ENCODE measurements at places on chromosomes 1 and 21.

- H3K27me3 ChIP-seq, result no peaks in the 10 kb centered on the region
- H3K4me1 ChIP-seq, result no peaks in the 10 kb centered on the region
Measured at GRCh38 chr1:165717918-165718515, 19.7 kb upstream of the ALDH9A1 start.

DNA sequence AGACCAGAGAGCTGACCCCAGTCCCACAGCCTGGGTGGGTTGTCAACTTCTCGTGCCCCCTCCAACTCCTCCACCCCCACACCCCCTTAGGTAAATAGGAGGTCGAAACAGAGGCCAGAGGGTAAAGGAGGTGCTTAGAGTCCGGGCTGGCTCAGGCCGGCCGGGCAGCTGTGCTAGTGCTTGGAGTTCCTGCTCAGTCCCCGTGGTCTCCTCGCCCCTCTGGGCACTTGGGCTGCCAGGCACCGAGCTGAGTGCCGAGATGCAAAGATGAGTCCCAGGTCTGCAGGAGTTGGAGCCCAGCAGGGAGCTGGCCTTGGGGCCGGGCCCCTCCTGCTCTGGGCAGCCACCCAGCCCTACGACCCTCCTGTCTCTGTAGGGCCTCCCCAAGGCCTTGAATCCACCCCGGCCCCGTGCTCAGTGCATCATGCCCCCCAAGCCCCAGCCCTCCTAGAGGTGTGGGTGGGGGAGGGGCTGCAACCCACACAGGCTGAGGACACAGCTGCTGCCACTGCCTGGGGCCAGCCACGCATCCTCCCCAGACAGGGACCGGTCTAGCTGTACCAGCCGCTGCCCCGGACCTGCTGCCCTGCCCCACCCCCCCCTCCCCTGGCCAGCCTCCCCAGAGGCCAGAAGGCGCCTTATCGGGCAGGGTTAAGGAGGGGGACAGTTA lies 1.9 kb downstream of the SMIM1 start:
- DNase-seq, result no peak
- no peak overlapping the region for H3K4me3 ChIP-seq
- no peaks in the 10 kb centered on the region for H3K27me3 ChIP-seq
- peaks cover 6% of the 10 kb centered on the region for H3K36me3 ChIP-seq

DNA sequence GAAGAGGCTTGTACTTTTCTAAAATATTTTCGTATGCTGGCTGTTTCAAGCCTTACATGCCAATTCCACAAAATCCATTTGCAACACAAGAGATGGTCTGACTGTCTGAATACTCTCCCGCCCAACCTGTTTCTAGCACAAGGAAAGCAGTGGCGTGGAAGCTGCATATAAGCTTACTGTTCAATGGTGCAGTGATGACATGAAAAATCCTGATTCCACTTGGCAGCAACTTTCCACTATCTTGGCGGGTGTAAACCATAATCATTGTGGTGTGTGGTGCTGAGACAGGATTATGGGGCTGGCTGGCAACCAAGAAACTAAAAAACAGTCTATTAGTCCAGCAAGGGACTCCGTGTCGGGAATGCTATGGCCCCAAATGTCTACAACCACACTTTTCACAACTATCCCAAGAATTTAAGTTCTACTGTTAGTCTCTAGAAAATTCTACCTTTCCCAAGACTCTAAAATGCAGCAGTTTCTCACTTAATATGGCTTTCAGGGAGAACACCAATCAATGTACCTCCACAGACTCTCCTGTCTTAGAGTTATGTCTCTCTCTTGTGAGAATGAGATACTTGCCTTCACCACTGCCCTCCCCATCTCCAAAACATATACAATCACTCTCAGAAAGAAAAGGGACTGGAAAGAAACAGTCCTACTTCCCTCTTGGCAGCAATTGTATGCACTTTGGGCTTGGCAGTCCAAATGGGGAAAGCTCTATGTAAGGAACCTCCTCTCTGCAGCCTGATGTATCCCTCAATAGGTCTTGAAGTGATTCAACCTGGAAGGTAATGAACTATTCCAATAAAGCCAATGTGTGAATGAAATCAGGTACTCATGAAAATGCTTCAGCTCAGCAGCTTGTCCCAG lies 9.5 kb downstream of the COLGALT2 start:
- peaks cover 3% of the 10 kb centered on the region for H3K4me1 ChIP-seq
- no peak overlapping the region for H3K27ac ChIP-seq
- no peak for DNase-seq

DNA sequence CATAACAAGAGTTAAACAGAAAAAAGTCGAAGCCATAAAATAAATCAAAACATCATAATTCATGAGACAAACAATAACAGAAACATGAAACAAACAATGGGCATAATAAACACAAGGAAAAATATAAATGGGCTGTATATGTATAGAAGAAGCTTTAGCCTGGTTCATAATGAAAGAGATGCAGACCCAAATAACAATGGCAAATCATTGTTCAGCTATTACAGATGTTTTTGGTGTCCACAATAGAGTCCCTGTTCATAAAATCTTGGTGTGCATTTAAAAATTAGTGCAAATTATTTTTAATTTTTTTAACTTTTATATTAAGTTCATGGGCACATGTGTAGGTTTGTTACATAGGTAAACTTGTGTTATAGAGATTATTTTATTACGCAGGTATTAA lies 1185.9 kb upstream of the B3GALT2 start:
- no peak for DNase-seq
- no peak overlapping the region for H3K27ac ChIP-seq
- no peaks in the 10 kb centered on the region for H3K36me3 ChIP-seq
- H3K4me1 ChIP-seq, result no peaks in the 10 kb centered on the region
- no peak overlapping the region for H3K4me3 ChIP-seq

GRCh38 chr1:237471956-237472355 lies 418.8 kb downstream of the ZP4 start:
- no peak overlapping the region for H3K27ac ChIP-seq
- DNase-seq, result no peak
- no peaks in the 10 kb centered on the region for H3K4me1 ChIP-seq

GRCh38 chr1:159686599-159687299 lies 27.6 kb downstream of the CRP start:
- H3K36me3 ChIP-seq, result no peaks in the 10 kb centered on the region
- no peak for DNase-seq
- peaks cover 33% of the 10 kb centered on the region for H3K27me3 ChIP-seq

GRCh38 chr1:168582688-168583336 lies 6.4 kb downstream of the XCL1 start:
- no peaks in the 10 kb centered on the region for H3K36me3 ChIP-seq
- no peak overlapping the region for H3K27ac ChIP-seq
- H3K4me3 ChIP-seq, result no peak overlapping the region
- no peaks in the 10 kb centered on the region for H3K27me3 ChIP-seq
- no peak for DNase-seq

DNA sequence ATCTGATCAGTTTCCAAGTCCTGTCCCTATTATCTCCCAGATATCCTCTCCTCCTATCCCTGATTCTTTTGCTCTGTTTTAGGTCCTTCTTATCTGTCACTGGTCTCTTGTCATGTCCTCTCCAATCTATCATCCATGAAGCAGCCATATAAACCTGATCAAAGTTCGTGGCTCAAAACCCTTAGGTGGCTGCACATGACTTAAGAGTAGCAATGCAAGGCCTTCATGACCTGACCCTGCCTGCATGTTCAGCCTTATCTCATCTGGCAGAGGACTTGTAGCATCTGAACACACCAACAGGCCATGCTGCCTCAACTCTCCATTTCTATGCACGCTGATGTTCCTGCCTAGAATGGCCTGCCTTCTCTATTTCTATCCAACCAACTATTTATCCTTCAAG lies 65.2 kb downstream of the NOS1AP start:
- no peak overlapping the region for H3K4me3 ChIP-seq
- H3K27ac ChIP-seq, result no peak overlapping the region
- no peak for DNase-seq
- H3K27me3 ChIP-seq, result peaks cover 35% of the 10 kb centered on the region
- no peaks in the 10 kb centered on the region for H3K36me3 ChIP-seq

- no peaks in the 10 kb centered on the region for H3K36me3 ChIP-seq
- no peak overlapping the region for H3K27ac ChIP-seq
- DNase-seq, result no peak
- H3K4me1 ChIP-seq, result no peaks in the 10 kb centered on the region
- peaks cover 13% of the 10 kb centered on the region for H3K27me3 ChIP-seq
- no peak overlapping the region for H3K4me3 ChIP-seq
Measured at GRCh38 chr1:164587617-164588501, 28.9 kb downstream of the PBX1 start.

DNA sequence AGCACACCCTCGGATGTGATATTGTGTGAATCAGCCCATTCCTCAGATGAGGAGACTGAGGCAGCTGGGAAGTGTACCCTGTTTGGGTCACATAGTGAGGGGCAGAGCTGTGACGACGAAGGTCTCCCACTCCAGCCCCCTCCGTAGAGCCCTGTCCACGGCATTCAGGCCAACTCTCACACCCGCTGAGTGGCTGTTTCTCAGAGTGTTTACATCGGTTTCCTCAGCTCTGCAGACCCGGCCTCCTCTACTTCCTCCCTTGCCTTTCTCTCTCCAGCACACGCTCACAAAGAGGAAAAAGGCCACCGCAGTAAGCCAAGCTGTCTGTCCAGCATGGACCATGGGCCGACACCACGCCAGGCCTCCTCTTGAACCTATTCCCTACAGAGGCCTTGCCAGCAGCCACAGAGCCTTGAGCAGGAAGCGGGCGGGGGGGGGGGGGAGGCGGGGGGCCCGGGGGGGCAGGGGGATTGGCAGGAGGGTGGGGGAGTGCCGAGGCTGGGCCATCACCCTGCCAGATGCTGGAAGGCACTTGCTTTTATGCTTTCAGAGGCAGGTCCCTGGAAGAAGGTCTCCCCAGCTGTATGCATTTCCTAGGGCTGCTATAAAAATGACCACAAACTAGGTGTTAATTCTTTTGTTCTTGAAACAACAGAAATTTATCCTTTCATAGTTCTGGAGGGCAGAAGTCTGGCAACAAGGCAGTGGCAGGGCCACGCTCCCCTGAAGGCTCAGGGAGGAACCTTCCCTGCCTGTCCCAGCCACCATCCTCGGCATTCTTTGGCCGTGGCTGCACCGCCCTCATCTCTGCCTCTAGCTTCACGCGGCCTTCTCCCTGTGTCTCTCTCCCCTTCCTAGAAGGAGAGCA lies 178.4 kb downstream of the PSMG1 start:
- H3K36me3 ChIP-seq, result no peaks in the 10 kb centered on the region
- peaks cover 31% of the 10 kb centered on the region for H3K4me1 ChIP-seq
- H3K27me3 ChIP-seq, result peaks cover 4% of the 10 kb centered on the region
- no peak overlapping the region for H3K4me3 ChIP-seq
- H3K27ac ChIP-seq, result peak overlapping the region; percentile 77
- peak; percentile 37 for DNase-seq

DNA sequence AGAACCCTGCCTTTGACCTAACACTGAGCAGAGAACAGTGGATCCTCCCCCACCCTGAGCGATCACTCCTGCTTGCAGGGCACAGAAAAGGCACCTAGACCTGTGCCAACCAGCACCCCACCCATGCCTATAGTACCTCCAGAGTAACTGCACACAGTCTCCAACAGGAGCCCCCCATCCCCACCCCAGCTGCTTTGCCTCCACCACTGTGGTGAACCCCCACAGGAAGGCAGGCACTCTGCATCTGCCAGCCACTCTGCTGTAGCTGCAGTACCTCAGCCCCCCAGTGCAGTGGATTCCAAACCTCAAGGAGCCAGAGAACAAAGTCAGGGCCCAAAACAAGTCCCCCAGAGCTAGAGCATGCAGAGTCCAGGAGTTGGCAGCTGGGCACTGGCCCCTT lies 10.7 kb downstream of the SPATC1L start:
- no peak overlapping the region for H3K4me3 ChIP-seq
- no peaks in the 10 kb centered on the region for H3K27me3 ChIP-seq
- H3K27ac ChIP-seq, result no peak overlapping the region
- peaks cover 6% of the 10 kb centered on the region for H3K4me1 ChIP-seq
- DNase-seq, result peak; percentile 3
- H3K36me3 ChIP-seq, result peaks cover 4% of the 10 kb centered on the region
